ENCODE measurements at places on chromosomes 1 and 21.

- DNase-seq: no peak
Observed at GRCh38 chr1:45008076-45008475, 3.0 kb downstream of the HECTD3 start.

DNA sequence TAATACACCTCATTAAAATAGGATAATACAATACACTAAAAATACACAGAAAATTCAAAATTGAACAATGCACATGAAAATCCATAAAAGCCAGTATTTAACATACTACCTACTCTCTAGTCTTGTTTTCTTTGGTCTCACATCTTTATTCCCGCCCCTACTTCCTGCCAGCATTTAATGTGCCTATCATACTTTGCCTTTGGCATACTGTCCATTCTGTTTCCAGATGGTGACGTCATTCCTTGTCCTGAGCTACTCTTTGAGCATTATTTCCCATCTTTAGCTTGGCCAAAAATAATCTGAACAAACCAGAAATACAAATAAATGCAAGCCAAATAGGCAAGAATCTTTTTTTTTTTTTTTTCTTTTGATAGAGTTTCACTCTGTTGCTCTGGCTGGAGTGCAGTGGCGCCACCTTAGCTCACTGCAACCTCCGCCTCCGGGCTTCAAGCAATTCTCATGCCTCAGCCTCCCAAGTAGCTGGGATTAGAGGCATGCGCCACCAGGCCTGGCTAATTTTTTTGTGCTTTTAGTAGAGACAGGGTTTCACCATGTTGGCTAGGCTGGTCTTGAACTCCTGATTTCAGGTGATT lies 4.4 kb downstream of the HFM1 start:
- peak; percentile 7 for DNase-seq

DNA sequence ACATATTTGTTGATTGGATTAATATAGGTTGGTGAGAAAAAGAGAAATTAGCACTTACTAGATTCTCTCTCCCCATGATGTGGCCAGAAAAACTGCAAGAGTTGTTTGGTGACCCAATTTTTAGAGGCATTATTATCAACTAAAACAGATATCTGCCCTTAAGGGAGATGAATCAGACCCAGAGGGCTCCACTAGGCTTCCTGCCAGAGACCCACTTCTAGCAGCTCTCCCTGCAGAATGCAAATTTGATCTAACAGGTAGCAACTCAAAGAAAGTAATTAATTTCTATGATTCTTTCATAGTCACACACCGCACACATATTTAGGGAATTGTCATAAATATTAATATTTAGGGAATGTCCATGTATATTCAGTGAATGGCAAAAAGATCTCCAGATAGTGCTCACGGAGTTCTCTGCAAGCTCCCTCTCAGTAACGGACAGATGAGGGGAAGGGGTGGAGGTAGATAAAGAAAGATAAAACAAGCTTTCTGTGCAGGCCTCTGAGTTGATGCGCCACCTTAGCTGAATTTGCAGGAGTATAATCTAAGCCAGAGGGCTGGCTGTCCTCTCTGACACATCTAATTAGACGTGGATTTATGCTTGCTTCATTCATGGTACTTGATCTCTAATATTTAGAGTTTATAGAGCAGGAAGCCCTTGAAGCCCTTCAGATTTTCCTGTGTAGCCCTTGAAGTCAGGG lies 84.1 kb upstream of the CCDC190 start:
- DNase-seq: peak; percentile 43

DNA sequence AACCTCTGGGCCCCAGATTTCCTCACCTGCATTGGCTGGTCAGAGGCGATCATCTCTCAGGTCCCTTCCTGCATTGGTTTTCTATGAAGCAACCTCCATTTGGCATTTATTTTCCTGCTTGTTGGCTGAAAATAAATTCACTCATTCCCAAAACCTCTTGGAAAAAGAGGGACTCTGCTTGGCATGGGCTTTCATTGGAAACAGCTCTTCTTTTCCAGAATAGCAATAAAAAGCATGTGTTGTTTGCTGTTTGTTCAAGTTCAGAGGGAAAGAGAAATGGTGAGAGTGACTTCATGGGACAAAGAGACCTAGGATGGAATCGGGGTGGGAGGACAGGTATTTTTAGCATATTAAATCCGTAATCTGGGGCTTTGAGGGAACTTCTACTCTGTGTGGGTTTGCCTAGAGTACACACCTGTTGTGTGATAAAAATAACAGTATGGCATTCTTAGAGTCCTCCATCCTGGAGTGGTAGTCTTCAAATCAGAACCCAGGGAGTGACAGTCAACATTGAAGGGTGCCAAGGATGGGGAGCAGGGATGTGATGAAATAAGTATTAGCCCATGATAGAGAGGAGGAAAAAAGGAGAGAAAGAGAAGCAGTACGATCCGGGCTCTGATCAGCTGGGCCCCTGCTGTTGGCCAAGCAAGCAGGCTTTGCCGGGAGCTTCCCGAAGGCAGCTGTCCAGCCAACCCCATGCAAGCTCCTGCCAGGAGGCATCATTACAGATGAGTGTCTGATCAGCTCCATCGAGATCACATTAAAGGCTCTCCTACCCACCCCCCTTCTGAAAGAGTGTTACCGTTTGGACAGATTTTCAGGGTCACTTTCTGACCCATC lies 131.9 kb upstream of the NFIA start:
- no peak for DNase-seq

DNA sequence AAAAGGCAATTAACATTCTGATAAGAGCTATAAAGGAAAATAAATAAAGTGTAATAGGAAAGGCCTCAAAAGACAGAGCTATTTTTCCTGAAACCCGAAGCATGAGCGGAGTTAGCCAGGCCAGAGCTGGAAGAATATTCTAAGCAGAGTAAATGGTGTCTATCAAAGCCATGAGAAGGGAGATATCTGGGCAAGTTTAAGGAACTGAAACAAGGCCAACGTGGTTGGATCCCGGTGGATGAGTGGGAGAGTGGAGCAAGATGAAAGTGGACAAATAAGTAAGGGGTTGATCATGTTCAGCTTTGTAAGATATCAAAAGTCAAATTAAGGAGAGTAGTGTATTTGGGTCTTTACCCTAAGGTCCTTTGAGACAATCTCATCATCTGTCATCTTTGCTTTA lies 234.0 kb downstream of the TM2D1 start:
- no peak for DNase-seq

DNA sequence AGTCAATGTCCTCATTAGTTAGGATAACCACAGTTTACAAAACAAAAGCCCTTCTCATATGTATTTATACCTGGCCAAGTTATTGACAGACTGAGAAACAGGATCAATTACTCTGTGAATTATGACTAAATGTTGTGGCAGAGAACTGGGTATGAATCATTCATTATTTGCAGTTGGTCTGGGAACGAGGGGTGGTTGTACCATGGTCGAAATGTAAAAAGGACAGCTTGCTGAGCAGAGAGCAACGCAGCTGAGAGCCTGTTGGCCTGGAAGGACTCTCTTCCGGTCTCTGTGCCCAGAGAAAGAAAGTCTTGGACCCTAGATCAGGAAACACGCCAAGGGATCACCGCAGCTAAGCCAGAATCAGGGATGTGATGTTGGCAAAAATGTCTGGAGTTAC lies 169.6 kb downstream of the DISC1 start:
- DNase-seq: no peak

- DNase-seq: no peak
Observed at GRCh38 chr1:158992787-158993312, 16.9 kb upstream of the IFI16 start.

DNA sequence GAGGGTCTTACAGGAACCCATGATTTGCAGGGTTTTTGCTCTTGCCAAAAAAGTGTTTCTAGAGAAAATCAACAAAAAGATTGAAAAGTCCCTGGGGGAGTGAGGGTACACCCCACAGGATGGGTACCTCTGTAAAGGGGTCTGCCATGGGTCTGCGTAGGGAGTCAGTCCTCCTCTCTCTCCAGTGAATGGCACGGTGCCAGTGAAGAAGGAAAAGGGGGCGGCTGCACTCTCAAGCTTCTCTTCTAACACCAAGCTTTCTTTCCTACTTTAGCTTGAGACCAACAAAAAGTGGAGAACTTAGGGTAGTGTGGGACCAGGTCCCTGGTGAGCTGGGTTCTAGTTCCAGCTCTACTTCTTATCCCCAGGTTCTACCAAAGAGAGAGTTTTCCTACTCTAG lies 87.4 kb downstream of the GLUL start:
- DNase-seq: no peak

GRCh38 chr1:232629250-232630046 lies 485 bp downstream of the SIPA1L2 start:
- peak; percentile 38 for DNase-seq

GRCh38 chr1:99207216-99207615 lies 57.1 kb upstream of the PLPPR4 start:
- peak; percentile 2 for DNase-seq

DNA sequence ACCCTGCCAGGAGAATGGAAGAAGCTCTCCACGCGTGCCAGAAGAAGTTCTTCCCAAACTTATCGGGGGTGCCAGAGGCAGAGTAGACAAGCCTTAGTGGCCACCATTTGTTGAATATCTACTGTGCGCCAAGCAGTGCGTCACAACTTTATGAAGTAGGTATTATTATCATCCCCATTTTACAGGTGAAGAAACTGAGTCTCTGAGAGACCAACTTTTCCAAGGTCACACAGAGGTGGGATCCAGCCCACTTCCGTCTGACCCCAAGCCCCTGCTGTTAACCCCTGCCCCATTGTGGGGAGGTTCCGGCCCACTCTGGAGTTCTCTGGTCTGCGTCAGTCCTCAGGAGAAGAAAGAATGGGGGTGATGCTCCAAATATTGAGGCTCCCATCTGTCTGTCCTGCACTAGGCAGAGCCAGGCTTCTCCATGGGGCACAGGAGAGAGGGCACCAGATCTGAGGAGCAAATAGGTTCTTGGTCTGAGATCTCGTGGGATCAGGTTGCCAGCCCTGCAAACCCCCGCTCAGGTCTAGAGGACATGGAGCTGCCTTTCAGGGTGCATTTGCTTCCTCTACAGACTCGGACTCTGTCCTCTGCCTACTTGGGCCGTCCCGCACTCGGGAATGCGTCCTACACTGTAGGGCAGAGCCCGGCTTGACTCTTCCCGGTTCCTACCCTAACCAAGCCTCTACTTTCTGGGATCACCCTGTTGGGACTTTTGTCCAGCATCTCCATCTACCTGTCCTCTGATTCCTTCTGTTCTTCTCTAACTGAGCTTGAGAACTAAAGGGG lies 2.1 kb downstream of the CDK18 start:
- no peak for DNase-seq

GRCh38 chr1:74713849-74714248 lies 19.0 kb downstream of the CRYZ start:
- DNase-seq: no peak

- no peak for DNase-seq
Observed at GRCh38 chr1:189274267-189274666, 1203.4 kb downstream of the BRINP3 start.

DNA sequence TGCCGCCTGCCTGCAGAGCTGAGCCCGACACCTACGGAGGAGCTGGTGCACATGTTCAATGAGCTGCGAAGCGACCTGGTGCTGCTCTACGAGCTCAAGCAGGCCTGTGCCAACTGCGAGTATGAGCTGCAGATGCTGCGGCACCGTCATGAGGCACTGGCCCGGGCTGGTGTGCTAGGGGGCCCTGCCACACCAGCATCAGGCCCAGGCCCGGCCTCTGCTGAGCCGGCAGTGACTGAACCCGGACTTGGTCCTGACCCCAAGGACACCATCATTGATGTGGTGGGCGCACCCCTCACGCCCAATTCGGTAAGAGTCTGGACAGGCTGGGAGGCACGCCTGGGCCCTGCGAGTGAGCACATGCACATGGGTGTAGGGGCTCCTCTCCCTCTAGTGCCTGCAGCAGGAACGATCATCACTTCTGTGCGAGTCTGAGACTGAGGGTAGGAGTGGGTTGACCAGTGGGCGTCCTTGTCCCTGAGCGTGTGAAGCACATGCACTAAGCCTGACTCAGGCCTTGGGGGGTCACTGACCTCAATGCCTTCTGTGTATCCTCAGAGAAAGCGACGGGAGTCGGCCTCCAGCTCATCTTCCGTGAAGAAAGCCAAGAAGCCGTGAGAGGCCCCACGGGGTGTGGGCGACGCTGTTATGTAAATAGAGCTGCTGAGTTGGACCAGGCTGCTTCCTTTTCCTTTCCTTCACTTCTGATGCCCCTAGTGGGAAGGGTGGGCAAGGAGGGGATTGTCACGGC lies 6.9 kb downstream of the DMAP1 start:
- DNase-seq: peak; percentile 85
